Tracheal epithelial cell (primary cell): ENCODE measurements at places on chromosomes 13 and 19. TPM values are rescaled to one million over a fixed set of nuclear protein-coding genes. Genes with fewer than 3 reads are reported as not detected.

Gene C13orf46
- under 0.01 TPM in 1 of 2 replicates, not detected in the other for total RNA-seq

Gene NKG7
- not detected in 2 replicates for total RNA-seq

Gene CFAP97D2
- total RNA-seq = not detected in 2 replicates

Gene ZNF112
- 3.4 and 5.1 TPM in 2 replicates for total RNA-seq

Gene ATP4A
- not detected in 2 replicates for total RNA-seq

Gene ASPDH
- not detected in 2 replicates for total RNA-seq

Gene MIDN
- total RNA-seq = 12.8 and 30.7 TPM in 2 replicates

Gene ZNF737
- total RNA-seq = 4.5 and 14.9 TPM in 2 replicates

Gene RFPL4A
- not detected in 2 replicates for total RNA-seq

Gene AMH
- total RNA-seq = not detected in 2 replicates

Gene SPHK2
- total RNA-seq = 6.0 and 6.3 TPM in 2 replicates

Gene SNRPA
- total RNA-seq = 15.9 and 18.3 TPM in 2 replicates

Gene CCDC169
- 0.24 and 2.3 TPM in 2 replicates for total RNA-seq
